CD4-positive, alpha-beta T cell treated with Interleukin-1 beta for 1 hour (primary cell): ENCODE measurements at places on chromosomes 6 and 20.

- DNase-seq, result peak; percentile 48
Observed at GRCh38 chr6:43770372-43771209, 580 bp downstream of the VEGFA start.

DNA sequence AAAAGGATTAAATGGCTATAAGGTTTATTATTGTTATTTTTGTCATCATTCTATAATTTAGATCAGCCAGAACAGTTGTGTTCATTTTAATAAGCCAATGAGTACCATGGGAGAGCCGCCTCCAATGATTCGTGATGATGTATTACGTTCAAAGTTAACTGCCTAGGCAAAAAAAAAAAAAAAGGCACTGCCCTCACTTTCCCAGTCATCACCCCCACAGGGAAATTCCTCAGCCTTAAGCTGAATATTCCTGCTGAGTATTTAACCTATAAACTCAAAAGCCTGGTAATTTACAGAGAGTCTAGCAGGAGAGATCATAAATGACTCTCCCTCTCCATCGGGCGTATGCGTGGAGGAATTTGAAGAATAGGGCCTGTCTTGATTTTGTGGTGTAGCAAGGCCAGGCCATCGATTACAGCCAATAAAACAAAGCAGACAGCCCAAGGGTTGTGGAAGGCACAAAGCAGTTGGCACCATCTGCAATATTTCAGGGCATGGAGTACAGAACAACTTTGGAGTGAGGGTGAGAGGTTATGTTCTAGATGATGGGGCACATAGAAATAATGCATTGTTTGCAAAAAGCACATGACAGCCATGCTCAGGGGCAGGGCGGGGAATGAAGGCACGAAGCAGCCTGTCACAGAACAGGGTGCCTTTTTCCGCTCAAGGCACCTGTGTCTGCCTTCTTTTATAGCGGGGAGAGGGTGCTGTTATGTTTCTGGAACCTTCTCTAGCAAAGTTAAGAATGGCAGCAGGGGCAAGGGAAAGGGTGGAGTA is 138.2 kb upstream of the DTNBP1 start:
- no peak for DNase-seq

- DNase-seq, result no peak
Observed at GRCh38 chr6:166019214-166019613, 148.4 kb downstream of the TBXT start.

DNA sequence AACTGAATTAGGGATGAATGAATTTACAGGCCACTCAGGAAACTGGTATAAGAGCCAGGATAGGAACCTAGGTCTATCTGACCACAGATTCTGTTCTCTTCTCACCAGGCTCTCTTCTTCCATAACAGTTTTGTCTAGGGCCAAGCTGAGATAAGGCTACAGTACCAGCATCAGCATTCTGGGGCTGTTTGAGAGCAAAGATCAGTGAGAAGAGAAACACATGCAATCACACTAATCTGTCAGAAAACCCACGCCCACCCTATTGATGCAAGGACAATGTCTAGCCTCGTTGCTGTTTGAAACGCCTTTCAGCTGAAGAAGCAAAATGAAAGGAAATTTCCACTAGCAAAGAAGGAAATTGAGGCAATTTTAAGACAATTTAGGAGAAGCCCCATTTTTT is 137.7 kb downstream of the LCA5 start:
- no peak for DNase-seq

GRCh38 chr6:118696271-118696670 is 44.9 kb upstream of the CEP85L start:
- no peak for DNase-seq

DNA sequence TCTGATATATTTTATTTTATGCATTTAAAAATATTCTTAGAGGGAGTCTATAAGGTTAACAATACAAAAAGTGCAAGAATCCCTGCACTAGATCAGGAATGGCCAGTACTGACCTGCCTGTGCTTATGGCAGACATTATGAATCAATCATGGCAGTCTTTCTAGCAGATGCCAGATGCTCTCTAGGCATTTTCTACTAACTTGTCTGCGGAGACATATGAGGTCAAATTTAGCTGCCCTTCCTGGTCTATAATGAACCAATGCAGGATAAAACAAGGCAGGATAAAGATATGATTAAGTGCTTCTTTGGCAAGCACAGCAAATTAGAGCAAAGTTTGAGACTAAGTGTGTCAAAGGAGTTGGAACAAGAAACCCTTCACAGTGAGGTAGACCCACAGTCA is 46.6 kb upstream of the RNF24 start:
- no peak for DNase-seq

- peak; percentile 43 for DNase-seq
Observed at GRCh38 chr6:135535989-135536414, 38.5 kb upstream of the AHI1 start.

DNA sequence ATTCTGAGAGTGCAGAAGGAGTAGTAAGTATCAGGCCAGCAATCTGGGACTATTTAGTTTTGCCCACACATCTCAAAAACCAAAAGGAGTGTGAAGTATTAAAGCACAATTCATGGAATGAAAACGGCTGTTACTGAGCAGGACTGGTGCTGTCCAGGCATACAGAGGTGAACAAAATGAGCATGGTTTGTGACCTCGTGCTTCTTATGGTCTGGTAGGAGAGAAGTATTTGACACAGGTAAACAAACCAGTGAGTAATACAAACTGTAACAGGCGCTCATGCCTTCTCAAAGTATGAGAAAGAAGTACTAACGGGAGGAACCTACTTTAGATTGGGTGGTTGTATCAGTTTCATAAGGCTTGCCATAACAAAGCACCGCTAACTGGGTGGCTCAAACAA is 17.5 kb upstream of the NRN1 start:
- no peak for DNase-seq

- no peak for DNase-seq
Observed at GRCh38 chr6:54244430-54244829, 63.8 kb upstream of the TINAG start.

DNA sequence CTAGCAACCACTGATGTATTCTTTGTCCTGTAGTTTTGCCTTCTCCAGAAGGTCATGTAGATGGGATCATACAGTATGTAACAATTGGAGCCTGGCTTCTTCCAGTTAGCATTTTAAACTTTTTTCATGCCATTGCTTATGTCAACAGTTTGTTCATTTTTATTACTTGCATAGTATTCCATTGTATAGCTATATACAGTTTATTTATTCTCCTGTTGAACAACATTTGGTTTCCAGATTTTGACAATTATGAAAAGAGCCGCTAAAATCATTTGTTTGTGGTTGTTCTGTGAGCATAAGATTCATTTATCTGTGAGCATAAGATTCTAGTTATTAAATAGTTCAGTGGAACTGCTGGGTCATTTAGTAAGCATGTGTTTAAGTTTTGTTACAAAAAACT is 23.5 kb upstream of the CMTR1 start:
- DNase-seq, result no peak

DNA sequence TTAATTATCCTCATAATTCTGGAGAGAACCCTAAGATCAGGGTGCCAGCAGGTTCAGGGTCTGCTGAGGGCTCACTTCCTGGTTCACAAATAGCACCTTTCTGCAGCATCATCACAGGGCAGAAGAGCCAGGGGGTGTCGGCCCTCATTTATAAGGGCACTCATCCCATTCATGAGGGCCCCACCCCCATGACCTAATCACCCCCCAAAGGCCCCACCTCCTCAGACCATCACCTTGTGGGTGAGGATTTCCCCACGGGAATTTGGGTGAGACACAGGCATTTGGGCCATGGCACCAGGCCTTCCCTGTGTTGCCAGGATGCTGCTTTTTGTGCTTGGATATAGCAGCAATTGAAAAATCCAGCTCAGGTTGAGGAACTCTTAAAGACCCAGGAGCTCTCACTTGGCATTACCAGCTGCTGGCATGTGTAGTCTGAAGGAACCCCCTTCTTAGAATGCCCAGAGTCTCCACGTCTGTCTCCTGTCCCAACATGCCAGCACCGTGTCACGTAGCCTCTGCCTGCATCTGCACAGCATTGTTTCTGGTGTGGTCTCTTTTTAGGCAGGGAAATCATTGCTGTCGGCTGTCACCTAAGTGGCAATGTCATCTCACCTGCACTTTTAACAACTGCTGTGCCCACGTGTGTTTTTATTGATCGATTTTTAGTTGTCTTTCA is 71.5 kb downstream of the RPP40 start:
- DNase-seq, result no peak

DNA sequence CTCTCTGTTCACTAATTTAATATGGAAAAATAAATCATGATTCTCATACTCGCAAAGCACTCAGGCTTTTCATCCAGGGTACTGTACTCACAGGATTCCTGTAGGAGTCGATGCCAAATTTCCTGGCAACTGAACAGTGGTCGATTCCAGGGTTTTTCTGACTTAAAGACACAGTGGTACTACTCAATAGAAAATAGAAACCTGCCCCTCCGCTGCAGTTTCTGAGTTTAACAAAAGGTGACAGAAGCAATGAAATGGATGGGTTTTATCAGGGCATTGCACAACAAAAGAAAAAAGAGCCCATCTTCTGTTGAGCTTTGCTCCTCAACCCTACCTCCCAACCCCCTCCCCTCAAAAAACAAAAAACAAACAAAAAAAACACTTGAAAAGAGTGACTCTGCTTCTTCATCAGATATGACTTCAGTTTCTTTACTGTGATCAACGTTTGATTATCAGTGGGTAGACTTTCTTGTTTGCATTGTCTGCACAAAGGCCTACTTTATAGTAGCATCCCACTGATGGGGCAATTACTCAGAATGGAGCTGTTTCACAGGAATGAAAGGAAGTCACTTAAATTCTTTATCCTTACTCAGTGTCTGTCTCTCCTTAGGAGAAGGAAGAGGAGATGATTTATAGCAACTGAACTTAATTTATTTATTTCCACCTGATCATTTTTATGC is 96.2 kb upstream of the FOXO3 start:
- no peak for DNase-seq

- DNase-seq, result no peak
Observed at GRCh38 chr20:45387274-45387673, 9.1 kb upstream of the TP53TG5 start.

GRCh38 chr6:112695001-112695400 is 347.9 kb downstream of the RFPL4B start:
- DNase-seq, result no peak

- DNase-seq, result no peak
Observed at GRCh38 chr6:17914651-17915050, 72.8 kb downstream of the KIF13A start.

DNA sequence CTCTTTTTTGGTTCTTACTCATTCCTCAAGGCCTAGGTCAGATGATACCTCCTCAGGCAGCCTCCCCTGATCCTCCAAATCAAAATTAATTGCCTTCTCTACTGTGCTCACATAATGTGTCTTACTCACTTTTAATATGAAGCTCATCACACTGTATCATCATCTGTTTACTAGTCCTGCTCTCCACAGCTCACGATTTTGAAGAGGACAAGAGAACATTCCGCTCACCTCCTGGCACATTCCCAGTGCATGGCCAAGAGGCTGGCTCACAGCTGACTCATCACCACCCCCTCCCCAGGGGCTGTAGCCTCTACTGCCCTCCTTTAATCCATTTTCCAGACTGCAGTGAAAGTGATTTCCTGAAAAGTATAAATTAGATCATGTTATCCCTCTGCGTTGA is 133.1 kb downstream of the ALDH8A1 start:
- DNase-seq, result no peak

DNA sequence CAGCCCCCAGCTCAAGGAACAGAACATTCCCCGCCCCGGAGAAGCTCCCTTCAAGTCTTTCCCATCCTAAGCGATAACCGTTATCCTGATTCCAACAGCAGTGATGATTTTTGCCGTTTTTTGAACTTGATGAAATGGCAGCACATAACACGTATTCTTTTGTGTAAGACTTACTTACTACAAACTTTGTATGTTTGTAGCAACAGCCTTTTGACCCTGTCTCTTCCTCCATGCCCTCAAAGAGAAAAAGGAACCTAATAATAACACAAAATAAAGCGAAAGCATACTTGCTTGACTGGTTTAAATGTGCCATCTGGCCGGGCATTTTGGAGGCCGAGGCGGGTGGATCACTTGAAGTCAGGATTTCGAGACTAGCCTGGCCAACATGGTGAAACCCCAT is 26.4 kb upstream of the SLC9A8 start:
- no peak for DNase-seq

GRCh38 chr6:107068691-107069630 is 41.0 kb downstream of the MTRES1 start:
- DNase-seq, result no peak

- no peak for DNase-seq
Observed at GRCh38 chr6:53128842-53129241, 19.8 kb downstream of the GCM1 start.

DNA sequence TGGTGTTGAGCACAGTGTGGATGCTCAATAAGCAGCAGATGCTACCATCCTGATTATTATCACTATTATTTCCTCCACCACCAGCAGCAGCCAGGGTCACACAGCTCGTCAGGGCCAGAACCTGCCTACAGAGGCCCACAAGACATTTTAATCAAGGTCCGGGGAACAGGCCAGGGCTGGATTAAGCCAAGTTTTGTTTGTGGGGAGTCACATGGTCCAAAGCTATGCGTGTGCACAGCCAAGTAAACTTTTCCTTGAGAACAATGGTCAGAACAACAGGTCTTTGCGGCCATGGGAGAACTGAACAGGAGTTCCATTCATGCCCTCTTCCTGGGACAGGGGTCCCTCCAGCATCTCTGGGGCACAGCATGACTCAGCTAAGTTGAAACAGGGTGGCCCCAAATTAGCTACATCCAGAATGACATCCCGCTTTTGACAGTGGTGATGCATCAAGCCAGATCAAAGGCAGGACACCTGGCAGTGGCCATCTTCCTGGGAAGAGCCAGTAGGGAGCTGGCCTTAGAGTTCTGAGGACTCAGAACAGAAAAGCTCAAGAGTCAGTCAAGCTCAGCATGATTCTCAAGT is 11.7 kb downstream of the SNTA1 start:
- DNase-seq, result no peak

DNA sequence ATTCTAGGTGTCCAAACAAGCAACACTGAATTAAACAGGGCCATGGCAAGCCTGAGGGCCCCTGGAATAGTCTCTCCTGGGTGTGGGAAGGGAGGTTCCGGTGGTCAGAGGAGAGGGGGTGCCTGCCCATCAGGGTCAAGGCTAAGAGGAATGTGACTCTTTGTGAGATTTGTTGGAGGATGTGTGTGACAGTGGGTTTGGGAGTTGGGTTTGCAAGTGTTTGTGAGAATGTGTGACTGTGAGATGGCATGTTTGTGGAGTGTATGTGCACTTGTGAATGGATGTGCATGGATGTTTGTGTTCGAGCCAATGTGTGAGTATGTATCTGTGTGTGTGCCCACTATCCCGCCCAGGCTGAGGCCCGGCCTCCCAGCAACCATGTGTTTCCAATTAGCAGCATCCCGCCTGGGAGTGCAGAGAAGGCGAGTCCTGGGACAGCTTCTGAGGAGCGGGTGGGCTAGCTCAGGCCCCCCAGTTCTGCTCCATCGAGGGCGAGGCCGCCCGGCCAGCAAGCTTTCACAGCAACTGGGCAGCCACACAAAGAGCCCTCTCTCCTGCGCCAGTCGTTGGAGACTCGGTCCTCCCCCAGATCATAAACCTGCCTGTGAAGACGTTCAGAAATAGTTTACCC is 12.6 kb downstream of the FOXC1 start:
- no peak for DNase-seq

- DNase-seq, result no peak
Observed at GRCh38 chr6:111503660-111504059, 20.6 kb upstream of the REV3L start.

- DNase-seq, result no peak
Observed at GRCh38 chr6:107682721-107683120, 141.4 kb downstream of the SCML4 start.

- no peak for DNase-seq
Observed at GRCh38 chr20:50252701-50253100, 62.1 kb downstream of the CEBPB start.
